ENCODE measurements at places on chromosomes 12 and 14.

DNA sequence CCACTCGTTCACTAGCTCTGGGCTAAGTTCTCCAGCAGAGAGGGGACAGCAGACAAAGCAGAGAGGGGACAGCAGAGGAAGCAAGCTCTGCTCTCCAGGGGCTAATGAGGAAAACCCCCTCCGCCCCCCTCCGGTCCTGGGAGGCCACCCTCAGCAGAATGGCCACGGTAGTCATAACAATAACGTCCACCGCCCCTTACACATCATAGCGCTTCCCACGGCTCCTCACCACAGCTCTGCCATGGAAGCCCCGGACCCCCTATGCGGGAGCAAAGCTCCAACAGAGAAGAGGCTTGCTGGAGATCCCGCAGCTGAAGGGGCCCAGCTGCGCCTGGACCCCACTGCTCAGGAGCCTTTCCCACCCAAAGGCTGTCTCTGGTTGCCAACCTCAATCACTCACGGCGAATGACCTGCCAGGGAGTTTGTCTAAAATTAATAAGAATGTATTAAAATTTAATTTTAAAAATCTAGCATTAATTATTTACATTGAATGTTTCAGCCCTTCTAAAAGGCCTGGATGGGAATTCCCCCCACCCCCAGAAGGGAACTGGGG is 17.4 kb downstream of the BEGAIN start:
- DNase-seq = no peak

DNA sequence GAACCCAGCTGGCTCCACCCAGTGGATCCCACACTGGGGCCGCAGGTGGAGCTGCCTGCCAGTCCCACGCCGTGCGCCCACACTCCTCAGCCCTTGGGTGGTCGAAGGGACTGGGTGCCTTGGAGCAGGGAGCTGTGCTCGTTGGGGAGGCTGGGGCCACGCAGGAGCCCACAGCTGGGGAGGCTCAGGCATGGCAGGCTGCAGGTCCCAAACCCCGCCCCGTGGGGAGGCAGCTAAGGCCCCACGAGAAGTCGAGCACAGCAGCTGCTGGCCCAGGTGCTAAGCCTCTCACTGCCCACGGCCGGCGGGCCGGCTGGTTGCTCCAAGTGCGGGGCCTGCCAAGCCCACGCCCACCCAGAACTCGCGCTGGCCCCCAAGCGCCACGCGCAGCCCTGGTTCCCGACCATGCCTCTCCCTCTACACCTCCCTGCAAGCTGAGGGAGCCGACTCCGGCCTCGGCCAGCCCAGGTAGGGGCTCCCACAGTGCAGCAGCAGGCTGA is 56.2 kb downstream of the ANO2 start:
- DNase-seq = no peak

GRCh38 chr12:105272814-105273416 is 36.9 kb upstream of the APPL2 start:
- no peak for DNase-seq

DNA sequence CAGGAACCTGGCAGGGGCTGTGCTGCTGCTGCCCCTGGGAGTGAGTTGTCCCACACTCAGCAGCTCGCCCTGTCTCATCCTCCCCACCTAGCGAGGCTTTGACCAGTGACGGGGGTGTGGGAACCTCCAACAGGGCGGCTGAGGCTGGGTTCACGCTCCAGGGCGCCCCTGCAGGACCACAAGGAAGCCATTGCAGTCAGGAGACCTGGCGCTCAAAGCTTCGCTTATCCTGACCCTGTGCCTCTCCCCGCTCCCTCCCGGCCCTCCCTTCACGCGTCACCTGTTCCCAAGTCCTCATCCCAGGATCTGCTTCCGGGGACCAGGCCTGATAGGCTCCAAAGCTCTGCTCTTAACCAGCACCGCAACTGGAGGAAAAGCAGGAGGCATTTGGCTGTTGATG is 272.0 kb upstream of the SFSWAP start:
- no peak for DNase-seq

GRCh38 chr12:69544087-69544486 is 41.2 kb upstream of the CCT2 start:
- no peak for DNase-seq

Measured in iris pigment epithelial cell (primary cell).